ENCODE measurements at places on chromosomes 13 and 19.

GRCh38 chr19:12331211-12331941 lies 2.1 kb downstream of the ZNF563 start:
- peak; percentile 40 for DNase-seq

GRCh38 chr19:16014923-16015804 lies 61.1 kb upstream of the TPM4 start:
- no peak for DNase-seq

DNA sequence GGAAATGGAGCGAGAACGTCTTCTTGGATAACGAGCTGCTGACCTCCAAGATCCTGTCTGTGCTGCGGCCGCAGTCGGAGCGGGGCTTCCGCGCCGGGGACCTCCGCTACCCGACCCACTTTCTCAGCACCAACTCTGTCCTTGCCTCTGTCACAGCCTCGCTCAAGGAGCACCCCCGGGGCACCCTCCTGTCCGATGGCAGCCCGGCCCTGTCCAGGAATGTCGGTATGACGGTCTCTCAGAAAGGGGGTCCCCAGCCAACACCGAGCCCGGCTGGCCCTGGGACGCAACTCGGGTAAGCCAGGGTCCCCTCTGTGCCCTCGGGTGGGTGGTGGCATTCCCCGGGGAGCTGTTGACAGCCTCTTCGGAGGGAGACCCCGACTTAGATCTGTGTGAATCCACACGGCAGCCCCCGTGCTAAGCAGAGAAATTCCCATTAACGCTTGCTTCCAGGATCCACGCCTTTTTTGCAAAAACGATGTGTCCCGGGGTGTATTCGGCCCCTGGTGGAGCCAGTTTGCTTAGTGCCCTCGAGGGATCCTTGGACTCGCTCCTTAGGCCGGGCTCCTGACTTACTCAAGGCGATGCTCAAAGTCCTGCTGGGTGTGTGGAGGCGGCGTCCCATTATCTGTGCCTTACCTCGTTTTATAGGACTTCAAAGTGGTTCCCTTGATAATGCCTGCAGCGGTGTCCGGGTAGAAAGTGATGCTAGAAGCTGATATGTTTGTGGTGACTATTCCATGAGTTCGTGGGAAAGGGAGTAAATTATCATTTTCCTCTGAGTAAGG lies 48.5 kb downstream of the PEX11G start:
- no peak for DNase-seq

GRCh38 chr19:43934055-43934984 lies 762 bp downstream of the ZNF45 start:
- no peak for DNase-seq

DNA sequence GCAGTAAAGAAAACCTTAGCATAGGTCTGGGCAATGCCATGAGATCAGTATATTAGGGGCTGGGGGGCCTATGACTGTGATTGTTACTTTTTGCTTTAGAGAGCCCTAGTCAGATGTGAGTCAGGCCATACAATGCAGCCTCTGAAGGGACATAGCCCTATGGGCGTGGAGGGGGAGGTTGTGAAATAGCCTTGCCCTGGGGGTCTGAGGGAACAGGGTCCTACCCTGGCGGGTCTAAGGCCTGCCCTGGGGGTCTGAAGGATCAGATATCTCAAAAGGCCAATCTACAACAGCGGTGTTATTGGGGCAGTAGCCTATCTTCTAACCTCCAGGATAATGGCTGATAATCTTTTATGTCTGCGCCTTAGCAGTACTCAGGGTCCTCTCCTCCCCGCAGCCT lies 13.8 kb upstream of the SLC1A5 start:
- no peak for DNase-seq

GRCh38 chr19:7224209-7224686 lies 70.0 kb downstream of the INSR start:
- DNase-seq, result no peak

- DNase-seq, result no peak
These were observed 43.1 kb downstream of the PCCA start for GRCh38 chr13:100131863-100132574.

DNA sequence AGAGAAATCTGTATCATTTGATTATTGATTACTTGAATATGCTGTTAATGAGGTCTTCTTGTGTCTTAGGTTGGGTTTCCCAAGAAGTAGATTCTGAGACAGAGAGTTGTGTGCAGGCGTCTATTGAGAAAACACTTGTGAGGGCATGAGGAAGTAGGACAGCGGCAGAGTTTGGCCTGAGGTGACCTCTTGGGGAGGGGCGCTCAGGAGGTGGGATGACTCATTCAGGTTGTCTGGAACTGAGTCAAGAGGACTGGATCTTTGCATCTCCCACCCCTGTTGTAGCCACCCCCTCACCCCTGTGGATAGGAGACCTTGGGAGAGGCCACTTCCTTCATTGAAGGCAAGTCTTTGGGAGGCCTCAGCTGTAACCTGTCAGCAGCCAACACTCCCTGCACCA lies 35.2 kb upstream of the WDFY2 start:
- no peak for DNase-seq

DNA sequence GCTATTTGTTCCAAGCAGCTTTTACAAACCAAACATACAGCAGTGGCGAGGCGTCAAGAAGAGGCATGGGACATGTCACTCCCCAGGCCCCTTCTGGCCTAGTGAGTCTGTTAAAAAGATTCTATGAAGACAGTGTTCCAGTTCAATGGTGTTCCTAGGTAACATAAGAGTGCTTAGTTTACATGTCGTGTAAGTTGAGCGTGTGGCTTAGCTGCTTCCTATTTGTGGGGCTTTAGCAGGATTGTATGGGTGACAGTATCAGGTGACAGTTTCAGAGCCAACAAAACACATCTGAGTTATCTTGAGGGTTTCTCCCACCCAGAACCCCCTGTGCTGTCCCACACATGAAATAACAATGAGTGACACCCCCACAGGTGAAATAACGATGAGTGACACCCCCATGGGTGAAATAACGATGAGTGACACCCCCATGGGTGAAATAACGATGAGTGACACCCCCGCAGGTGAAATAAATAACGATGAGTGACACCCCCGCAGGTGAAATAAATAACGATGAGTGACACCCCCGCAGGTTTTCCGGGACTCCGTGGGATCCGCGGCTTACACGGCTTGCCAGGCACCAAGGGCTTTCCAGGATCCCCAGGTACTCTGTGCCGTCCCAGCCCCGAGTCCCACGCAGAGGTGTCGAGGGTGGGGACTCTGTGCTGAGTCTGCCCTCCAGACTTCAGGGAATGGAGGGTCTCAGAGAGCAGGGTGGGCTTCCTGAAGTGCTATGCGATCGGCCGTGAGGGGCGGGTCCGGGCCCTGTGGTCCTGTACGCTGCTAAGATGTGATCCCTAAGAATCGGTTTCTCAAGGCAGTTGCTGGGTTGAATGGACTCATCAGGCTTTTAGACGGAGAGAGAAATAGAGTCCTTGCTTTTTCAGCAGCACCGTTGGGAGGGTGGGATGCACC lies 68.6 kb downstream of the RAB20 start:
- no peak for DNase-seq

DNA sequence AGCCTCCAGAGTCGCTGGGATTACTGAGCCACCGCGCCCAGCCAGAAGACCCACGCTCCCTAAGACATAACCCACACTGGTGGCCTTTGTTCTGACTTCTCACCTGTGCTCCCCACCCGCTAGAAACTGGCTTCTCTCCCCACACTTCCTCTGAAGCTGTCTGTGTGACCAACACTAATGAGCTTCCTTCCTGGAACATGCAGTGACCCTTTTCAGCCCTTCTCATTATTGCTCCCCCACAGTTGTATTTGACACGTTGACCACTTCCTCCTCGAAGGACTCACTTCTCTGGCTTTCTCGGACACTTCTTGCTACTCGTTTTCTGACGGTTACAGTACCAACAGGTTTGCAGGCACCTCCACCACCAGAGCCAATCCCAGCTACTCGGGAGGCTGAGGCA lies 10.9 kb downstream of the NCR1 start:
- DNase-seq, result no peak

DNA sequence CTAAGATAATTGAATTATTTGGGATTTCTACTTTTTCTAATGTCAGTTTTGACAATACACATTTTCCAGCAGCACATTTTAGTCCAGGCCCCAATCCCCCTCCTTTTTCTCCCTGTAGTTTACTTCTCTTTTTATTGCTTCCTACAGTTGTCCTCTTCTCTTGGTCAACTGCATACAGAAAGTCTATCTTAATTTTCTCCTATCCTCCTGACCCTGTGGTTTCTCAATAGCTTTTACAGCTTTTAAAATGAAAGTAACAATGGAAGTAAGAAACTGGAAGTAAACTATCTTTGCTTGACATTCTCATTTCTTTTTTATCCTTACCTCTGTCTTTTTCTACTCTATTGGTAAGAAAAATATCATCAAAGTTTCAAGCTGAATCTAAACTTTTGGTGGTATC lies 106.5 kb upstream of the OXGR1 start:
- DNase-seq, result no peak

GRCh38 chr19:12064590-12065538 lies at the start of gene ZNF844:
Gene ZNF844 (plus strand): TSS chr19:12064731. CDS start chr19:12064874, 143 bp downstream.
- DNase-seq, result peak; percentile 36
